Cortex of kidney (tissue), 1 donor: ENCODE measurements at places on chromosomes 16 and 17.

DNA sequence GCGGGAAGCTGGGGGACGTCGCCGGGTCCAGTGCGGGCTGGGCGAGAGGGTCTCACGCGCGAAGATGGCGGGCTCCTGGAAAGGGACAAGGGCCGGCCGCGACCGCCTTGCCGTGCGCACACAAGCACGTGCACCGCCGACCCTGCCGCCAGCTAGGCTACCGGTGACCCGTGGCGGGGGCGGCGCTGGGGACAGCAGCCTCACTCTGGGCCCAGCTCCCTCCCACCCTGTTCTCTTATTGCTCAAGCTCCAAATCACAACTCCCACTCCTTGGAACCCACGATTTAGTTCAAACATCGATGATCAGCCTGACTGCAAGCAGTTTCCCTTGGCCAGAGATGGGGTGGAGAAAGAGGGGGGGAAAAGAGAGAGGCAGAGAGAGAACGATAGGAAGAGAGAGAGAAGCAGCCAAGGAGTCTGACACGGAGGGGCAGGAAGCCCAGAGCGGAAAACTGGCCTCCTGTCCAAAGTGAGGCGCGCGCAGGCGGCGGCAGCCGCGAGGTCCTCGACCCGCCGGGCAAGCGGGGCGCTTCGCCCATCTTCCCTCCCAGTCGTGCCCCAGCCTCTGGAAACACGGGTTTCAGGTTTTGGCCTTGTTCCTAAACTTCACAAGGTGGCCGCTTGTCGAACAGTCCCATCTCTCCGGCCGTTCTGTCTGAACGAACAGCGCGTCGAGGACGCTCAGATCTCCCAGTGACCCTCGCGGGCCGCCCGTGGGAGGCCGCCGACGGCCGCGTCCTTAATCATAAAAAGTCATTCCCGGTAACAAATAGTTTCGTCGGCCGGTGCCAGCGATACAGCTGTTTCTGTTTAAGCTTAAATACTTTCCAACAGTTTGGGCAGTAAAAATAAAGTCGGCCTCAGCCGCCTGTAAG, 1.7 kb upstream of the CBX8 start:
- DNase-seq, result no peak

DNA sequence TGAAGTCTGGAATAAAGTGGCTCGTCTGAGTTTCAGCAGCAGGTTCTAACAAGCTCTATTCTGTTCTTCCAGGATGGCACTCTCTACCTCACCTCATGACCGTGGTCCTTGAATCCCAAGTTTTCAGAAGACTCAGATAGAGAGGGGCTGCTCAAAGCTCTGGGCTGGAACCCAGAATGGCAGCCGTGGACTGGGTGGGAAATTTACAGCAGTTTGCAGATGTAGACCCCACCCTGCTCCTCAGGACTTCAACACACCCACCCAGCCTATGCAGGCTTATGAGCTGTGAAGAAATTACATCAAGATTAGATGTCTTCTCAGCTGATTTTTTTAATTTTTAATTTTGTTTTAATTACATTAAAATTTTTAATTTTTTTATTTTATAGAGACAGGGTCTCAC, 59.4 kb downstream of the METRNL start:
- DNase-seq, result no peak

- no peak for DNase-seq
Measured at GRCh38 chr16:57476546-57477410, 9.5 kb downstream of the DOK4 start.

DNA sequence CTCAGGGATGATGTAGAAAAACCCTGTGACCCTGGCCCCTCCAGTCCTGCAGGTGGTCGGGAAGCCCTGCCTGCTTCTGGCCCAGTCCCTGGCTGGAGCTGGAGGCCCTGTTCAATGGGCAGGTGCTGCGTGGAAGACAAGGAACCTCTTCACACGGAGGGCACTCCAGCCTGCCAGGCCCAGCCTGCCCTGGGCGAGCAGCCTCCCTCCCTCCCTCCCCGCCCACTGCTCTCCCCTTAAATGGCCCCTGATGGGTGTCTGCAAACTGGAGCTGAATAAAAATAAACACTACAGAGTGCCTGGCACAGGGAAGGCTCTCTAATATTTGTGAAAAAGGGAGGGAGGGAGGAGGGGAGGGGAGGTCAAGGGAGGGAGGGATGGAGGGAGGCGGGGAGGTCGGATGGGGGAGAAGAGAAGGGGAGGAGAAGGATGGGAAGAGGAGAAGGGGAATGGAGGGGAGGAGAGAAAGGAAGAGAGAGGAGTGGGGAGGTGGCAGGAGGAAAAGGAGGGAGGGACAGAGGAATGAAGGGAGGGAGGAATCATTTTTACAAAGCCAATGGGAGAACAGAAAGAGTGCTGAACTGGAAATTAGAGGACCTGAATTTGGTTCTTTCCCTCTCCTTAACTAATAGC, 222.8 kb upstream of the TNRC6C start:
- no peak for DNase-seq

DNA sequence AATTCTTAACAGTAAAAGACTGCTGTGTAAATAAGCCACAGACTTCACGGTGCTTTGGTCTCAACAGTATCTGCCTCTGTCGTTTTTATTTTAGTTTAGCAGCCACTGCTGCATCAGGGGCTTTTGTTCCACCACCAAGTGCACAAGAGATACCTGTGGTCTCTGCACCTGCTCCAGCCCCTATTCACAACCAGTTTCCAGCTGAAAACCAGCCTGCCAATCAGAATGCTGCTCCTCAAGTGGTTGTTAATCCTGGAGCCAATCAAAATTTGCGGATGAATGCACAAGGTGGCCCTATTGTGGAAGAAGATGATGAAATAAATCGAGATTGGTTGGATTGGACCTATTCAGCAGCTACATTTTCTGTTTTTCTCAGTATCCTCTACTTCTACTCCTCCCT, 7.9 kb downstream of the HERPUD1 start:
- no peak for DNase-seq

DNA sequence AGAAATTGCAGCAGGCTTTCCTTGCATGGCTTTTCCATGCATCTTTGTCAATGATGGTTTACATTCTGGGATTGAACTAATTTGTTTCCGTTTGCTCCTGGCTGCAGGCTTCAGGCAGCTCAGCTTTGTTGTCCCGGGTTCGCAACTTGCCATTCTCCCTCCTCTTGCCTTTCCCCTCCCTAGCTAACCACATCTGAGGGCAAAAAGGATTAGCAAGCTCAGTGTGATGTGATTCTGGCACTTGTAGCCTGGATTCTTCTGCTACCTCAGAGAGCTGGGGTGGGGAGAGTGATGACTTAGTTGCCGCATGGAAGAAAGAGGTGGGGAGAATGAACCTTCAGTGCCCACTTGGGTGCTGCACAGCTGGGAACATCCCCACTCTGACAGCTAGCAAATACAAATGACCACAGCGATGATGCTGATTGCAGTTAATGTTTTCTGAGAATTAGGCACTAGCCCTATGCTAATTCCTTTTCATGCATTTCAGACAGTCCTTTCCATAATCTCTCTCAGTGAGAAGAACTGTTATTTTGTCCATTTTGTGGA, 120.2 kb upstream of the SALL1 start:
- no peak for DNase-seq

- no peak for DNase-seq
Measured at GRCh38 chr17:82246040-82246364, 17.2 kb downstream of the SLC16A3 start.

DNA sequence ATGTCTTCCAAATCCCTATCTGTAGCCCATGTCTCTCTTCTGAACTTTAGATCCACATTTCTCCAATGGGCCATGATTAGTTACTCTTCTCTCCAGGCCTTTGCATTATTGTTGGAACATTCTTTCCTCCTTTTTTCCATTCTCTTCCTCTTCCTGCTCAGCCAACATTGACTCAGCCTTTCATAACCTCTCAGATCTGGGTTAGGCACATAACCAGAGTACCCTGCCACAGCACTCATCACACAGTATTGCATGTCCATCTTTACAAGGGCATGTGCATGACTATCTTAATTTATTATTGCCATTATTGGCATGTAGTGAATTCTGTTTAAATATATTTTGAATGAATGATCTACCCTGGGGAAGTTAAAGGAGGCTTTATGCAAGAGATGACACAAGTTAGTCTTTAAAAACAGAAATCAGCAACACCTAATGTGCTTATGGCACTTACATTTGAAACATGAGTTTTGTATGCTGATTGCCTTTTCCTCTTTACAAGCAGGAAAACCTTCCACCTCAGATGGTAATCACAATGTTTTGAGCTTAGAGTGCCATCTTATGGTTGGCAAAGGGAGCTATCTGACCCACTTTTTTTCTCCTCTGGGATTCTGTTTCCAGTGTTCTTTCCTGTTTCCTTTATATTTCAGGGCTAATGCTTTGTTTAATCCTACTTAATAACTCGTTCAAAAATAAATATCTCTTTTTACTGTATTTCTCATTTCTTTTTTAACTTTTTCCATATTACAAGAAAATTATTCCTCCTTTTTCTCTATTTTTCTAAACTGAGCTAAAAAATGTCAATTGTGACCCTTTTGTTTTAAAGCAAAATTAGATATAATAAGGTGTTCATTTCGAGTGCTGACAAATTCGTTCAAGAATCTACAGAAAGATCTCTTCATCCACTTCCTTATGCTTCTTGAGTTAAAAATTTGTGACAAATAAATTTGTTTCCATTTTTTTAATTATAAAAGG, 151.0 kb upstream of the RBL2 start:
- DNase-seq, result no peak

- no peak for DNase-seq
Measured at GRCh38 chr16:71498031-71498430, 8.9 kb upstream of the ZNF19 start.

DNA sequence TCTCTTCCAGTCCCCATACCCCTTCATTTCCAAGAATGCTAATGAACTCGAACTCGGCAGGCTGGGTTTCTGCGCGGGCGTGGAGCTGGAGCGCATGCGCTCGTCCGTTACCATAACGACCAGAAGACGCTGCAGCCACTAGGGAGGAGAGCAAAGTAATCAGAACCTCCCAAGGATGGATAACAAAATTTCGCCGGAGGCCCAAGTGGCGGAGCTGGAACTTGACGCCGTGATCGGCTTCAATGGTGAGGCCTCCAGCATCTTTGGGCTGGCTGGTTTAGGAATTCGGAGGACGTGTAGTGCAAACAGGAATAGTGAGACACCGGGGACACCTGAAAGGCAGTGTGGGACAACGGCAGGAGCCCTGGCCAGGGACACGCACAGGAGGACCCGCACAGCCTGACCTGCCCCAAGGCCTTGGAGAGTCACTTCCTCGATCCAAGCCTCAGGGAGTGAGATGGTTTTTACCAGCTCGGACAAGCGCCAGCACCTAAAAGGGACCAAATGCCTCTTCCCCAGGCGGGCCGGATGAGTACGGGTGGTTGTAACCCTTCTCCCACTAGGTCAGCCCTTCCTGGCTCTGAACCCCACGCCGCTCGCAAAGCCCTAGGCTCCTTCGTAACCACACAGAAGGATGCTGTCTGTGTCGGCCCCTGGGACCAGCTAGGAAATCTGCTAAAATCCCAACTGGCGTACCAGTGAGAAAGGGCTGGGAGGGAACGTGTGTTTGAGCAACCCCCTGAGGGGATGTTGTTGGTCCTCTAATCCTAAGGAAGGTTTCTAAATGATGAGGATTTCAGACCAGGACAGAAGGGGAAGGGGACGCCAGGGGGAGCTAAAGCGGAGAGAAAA, at the start of gene CFAP52:
CFAP52 (plus strand) TSS at position 122 of the 852 bp plus-strand sequence; CDS start at position 176, 54 bp downstream.
- DNase-seq, result peak; percentile 17

DNA sequence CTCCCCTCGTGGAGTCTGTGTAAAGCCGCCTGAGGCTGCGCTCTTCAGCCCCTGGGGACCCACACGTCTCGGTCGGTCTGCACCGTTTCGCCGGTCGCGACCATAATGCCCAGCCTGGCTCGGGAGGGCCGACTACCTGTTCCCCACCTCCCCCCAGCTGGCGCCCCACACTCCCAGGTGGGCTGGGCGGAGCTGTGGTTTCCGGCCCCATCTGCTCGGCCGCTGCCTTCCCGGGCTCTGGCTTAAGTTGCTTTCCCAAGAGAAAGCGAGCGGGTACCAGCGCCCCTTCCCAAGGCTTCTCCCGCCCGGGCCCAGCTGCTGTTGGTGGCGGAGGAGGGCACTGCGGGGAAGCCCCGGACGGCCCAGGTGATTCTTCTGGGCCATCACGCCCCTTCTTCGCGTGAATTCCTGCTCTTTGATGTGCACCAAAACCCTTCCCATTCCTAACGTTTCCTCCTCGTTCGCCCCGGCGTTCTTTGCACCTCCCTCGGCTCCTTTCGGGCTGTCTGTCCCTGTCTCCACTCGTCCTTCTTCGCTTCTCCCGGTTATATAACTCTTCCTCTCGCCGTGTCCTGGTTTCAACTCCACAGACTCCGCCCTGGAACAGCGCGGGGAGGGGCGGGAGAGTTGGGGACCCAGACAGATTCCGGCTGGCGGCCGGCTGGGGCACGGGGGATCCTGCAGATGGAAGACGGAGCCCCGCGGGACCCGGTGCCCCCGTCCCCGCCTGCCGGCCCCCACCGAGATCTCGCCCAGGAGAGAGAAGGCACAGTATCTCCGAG, 2.0 kb downstream of the KDM6B start:
- no peak for DNase-seq

- DNase-seq, result no peak
Measured at GRCh38 chr16:81786868-81787267, 7.8 kb downstream of the PLCG2 start.
